Amniotic stem cell (primary cell): ENCODE measurements at places on chromosomes 3 and 15.

DNA sequence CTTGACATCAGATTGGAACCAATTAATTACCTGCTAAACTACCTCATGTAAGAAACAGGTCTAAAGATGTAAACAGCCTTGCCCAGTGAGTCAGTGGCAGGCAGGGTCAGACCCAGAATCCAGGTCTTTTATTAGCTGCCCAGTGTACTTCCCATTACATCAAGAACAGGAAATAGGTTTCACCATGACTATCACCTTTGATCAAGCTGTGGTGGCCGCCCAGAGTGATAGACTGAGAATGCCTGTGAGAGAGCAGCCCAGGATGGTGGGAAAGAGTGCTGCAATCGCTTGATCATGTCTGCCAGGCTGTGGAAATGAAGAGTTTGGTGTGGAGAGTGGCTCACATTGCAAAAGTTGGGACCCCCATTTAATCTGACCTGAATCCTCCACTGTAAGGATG lies 61.3 kb upstream of the PIAS1 start:
- no peak for DNase-seq

DNA sequence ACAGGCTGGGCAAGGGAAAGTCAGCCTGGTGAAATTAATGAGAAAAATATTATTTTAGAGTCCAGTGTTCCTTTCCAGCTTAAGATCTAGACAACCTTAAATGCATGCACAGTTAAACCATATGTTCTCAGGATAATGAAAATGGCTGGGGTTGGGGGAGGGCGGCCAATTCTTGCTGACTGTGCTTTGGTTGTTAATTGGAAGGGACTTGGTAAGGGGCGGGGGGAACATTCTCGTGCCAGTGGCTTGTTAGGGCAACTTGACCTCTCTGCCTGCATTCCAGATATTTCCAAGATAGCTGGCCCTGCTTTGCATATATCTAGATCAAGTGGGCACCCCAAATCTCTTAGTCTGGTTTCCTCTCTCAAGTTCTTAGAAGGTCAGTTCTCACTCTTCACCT lies 112.5 kb downstream of the TOP2B start:
- DNase-seq, result no peak

DNA sequence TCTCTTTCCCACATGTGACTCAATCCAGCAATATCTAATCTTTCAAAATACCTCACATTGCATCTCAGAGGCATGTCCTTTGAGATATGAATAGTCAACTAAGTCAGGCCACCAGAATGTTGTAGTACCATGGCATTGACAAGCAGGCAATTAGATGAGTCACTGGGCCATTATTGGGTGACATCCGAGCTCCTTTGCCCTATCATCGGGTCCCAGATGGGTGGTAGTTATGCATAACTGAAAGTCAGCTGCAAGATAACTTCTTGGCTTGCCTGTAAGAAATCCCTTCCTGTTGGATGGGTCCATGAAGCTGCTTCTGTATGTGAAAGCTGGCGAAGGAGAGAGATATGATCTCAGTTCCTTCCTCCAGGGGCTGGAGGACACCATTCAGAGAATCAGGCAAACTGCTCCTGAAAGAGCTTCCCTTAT lies 32.8 kb downstream of the ARRDC4 start:
- no peak for DNase-seq

- peak; percentile 72 for DNase-seq
Observed at GRCh38 chr3:9916734-9917680, at the start of gene IL17RC. TSS of gene IL17RC (plus strand) at chr3:9917098. CDS start at chr3:9917316, 218 bp downstream.

DNA sequence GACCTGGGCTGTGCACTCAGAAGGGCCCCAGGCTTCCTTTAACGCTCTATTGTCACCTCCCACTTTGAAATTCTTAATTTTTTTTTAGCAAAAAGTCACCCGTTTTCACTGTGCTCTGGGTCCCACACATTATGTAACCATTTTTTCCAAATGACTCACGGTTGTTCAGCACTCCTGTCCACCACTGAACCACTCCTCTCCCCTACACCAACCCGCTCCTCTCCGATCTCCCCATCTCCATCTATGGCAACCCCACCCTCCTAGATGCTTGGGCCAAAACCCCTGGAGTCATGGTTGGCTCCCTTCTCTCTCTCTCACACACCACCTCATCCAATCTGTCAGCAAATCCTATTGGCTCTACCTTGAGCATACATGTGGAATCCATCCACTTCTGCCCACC lies 41.2 kb upstream of the LINGO1 start:
- DNase-seq, result no peak

- DNase-seq, result no peak
Observed at GRCh38 chr15:73023071-73023470, 29.2 kb upstream of the NEO1 start.

- no peak for DNase-seq
Observed at GRCh38 chr3:139564294-139564861, 24.8 kb upstream of the RBP1 start.

- DNase-seq, result no peak
Observed at GRCh38 chr3:134357261-134357913, 16.9 kb downstream of the AMOTL2 start.

- DNase-seq, result no peak
Observed at GRCh38 chr15:67922106-67922675, 82.3 kb upstream of the RNU6-1 start.

DNA sequence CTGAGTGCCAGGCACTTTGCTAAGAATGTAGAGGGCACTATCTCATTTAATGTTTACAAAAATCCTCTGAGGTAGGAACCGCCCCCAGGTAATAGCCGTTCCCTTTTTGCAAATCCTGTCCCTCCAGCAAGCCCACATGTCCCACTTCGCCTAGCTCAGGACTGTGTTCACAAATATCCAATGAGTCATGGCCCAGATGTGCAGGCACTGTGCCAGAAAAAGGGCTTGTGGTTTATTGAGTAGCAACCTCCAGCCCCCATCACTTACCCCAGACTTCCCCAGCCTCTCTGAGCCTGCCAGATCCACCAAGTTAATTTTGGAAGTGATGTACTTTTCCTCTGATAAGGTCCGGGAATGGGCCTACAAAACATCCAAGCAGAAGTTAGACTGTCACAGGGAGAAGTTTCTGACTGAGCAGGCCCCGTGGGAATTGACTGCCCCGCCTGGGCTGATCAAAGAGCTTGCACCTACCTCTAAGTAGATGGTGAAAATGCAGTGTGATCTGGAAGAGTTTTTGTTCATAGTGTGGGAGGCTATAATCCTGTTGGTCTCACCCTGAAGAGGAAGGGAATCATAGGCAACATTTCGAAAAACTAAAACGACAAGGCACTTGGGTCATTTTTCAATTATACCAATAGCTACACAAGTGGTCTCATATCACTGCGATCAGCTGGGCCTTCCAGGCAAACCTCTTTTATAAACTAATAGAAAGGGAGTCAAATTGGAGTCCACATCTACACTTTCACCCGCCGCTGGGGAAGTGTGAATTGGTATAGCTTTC lies 15.7 kb downstream of the KIF9 start:
- no peak for DNase-seq

GRCh38 chr3:87236093-87236492 lies 9.0 kb downstream of the CHMP2B start:
- no peak for DNase-seq

- DNase-seq, result no peak
Observed at GRCh38 chr15:101000271-101000681, 81.1 kb downstream of the LRRK1 start.

DNA sequence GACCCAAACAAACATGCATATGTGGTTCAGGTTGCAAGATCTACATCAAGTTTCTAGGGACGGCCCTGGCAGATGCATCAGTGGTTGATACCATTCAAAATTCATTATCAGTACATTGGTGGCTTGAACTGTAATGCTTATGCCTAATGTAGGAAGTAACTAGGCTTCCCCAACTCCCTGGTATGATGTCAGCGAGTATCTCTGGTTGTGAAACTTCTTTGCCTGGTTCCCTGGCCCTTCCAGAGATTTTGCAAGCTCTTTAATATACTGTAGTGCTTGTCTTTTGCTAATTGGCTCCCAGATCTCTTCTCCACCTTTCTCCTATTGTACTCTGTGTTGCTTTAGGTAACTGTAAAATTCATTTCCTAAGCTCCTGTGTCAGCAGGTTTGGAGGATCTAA lies 114.8 kb upstream of the RARB start:
- DNase-seq, result no peak

- DNase-seq, result no peak
Observed at GRCh38 chr3:175713268-175713667, 854.1 kb downstream of the NAALADL2 start.

DNA sequence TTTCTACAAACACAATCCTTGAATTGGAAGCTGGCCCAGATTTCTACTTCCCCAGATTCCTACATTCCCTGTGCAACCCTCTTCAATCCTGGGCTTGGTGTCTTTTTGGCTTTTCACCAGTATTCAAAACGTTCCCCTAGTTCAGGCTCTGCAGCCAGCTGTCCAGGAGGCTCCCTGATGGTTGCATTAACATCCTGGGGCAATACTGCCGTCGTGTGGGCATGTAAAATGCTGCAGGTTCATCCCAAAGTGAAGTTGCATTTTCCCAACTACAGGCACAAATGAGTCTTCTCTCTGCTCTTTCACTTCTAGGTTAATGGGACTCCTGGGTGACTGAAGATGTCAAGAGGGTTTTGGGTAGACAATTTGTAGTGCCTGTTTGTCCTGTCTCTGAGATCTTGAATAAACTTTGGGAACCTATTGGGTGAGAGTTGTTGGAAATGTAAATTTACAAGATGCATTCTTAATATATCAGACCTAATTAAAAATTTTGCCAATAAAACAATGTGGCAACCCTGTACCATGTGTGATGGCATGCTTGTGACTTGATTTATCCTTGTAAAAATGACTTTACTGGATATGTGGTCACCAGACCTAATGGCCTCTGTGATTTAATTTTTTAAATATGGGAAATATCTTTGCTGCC lies 28.6 kb downstream of the SOX14 start:
- DNase-seq, result no peak

GRCh38 chr3:64728994-64729393 lies 41.2 kb upstream of the ADAMTS9 start:
- DNase-seq, result no peak

- DNase-seq, result no peak
Observed at GRCh38 chr3:32843510-32844321, 25.9 kb downstream of the TRIM71 start.

- DNase-seq, result no peak
Observed at GRCh38 chr15:89740137-89740536, 10.9 kb downstream of the MESP1 start.

DNA sequence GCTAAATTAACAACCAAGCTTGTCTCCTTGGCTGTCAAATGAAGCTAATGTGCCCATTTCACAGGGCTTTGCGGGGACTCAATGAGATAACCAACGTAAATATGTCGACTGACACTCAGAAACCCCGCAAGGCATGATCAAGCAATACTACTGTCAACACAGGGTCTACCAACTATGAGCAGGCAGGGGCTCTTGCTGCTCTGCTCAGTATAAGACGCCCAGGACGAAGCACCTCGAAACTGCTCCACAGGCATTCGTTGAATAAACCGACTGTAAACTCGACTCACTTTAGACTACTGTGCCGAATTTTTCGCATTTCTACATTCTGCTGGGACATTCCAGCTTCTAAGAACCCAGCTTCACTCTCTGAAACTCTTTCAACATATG lies 55.0 kb downstream of the FEZF2 start:
- DNase-seq, result no peak

DNA sequence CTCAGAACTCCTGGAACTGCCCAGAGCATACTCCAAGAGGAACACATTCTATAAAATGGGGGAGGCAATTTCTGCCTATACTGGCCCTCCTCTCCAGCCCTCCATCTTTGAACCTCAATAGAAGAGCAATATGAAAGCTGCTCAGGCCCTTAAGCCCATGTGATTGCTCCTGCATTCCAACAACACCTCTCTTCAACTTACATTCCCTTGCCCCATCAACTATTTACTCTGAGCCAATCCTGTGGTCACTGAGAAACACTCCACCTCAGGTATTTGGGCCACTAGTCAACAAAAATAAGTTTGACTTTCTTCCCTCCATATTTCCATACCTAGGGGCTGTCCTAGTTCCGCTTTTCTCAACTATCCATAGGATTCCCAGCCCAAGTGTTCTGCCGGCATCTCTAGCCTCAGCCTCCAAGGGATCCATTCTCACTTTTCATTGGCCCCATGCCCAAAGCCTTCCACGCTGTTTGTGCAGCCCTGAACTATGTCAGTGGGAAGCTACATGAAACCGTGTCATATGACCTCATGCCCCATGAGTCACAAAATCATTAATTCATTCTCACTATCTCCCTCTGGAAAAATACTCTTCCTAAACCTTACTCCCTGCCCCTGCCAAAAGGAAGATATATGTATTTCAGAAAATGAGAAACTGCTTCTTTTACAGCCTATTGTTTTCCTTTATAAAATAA lies 61.6 kb downstream of the GJD2 start:
- no peak for DNase-seq

GRCh38 chr3:142958707-142959106 lies 4.8 kb downstream of the PAQR9 start:
- no peak for DNase-seq

DNA sequence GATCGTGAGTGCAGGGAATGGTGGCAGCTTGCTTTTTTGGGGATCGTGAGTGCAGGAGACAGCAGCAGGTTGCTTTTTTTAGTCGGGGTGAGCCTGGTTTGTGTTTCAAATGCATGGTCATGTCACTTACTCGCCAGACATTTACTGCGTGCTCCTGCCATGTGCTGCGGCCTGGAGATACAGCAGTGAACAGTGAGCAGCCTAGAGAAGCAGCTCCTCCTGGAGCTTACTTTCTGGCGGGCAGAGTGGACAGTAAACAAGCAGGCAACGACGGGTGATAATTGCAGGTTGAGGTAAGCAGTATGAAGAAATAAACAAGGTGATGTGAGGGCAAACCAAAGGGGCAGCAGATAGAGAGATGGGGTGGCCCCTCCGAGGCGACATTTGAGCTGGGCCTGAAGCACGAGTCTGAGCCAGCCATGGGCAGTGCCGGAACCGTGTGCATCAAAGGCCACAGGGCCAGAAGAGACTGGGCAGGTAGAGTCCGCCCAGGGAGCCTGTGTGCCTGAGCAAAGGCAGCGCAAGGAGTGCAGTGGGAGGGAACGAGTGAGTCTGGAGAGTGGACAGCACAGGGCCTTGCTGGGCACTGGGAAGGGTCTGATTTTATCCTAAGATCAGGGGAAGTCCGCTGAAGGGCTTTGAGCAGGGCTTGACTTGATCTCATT lies 57.3 kb upstream of the RASA2 start:
- DNase-seq, result no peak

DNA sequence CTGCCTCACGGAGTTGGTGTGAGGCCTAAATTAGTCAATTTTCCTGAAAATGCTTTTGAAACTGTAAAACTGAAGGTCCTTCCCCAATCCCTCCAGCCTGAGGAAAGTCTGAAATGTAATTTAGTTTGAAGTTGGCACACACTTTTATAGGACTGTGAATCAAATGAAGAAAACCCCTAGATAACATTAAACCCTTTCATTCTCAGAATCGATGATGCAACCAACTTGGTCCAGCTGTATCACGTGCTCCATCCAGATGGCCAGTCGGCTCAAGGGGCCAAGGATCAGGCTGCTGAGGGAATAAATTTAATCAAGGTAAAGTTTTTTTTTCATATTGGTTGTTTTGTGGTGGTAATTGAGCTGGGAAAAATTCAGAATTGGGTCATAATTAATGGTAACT lies 11.7 kb downstream of the MRPS22 start:
- no peak for DNase-seq

DNA sequence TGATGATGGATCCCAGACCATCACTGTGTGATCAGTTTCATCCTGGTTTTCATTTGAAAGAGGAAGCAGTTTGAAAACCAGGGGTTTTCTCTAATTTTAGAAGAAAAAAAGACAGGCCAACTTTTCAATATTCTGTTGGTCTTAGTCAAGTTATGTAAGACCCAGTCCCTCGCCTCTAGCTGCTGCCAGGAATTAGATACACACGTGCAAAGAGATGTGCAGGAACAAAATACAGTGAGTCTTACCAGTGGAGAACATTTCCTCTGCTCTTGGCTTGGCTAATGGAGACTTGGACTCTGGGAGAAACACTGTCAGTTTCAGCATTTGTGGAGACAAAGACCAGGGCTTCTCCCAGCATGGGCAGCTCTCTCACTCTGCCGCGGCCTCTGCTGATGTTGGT lies 214.9 kb upstream of the C2CD4B start:
- no peak for DNase-seq
